Karpas-422 (cell line): ENCODE measurements at places on chromosomes 16 and 17. TPM values are rescaled to one million over a fixed set of nuclear protein-coding genes. Genes with fewer than 3 reads are reported as not detected.

DNA sequence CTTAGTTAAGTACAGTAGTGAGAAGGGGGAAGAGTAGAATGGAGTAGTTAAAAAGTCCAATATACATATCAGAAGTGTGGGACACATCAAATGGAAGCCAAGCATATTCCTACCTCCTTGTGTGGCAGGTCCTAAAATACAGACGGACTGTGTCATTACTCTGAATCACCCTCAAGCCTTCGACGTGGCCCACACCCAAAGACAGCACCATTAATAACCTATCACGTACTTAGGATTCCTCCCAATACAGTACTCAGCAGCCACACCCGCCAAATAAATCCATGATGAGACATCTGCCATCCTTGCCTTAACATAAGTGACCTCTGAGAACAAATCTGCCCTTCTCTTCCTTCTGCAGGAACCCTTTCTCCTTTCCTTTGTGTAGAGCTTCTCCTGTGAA, 38.9 kb downstream of the UBE2G1 start:
- DNase-seq: no peak

GRCh38 chr17:6096201-6097004, 26.2 kb downstream of the WSCD1 start:
- no peak for DNase-seq

GRCh38 chr16:90047714-90048346, 28.6 kb upstream of the DBNDD1 start:
- no peak for DNase-seq

DNA sequence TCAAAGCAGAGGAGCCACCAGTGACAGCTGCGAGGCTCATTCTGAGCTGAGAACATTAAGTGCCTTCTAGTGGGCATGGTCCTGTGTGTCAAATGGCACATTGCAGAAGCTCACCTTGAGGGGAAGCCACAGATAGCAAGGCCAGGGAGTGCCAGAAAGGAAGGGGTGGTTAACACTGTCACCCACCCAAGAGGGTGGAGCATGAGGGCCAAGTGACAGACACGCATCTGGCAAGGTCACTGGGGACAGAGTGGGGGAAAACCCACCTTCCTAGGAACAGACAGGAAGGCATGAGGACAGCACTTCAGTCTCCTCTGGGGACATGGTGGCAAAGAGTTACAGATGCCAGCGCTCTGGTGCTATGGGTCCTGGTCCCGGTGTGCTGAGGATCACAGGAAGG, 22.1 kb downstream of the NUBP1 start:
- no peak for DNase-seq

DNA sequence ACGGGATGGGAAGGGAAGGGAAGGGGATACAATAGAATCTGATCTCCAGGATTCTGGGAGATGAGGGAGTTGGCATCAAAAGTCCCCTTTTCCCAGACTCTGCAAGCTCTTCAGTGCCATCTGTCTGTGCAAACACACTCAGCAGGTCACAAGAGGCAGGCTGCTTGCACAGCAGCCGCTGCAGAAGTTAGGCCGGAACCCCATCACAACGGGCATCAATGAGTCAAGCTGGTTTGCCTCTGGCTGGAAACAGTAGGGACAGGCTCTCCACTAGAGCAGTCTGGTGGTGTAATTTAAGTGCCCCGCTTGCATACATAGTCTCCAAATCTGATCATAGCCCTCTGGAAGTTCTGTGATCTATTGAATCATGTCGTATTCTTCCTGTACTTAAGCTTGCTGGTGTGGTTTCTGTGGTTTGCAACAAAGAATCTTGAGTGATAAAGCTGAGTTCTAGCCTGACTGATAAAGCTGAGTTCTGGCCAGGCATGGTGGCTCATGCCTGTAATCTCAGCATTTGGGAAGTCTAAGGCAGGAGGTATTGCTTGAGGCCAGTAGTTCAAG, 33.7 kb upstream of the KDM8 start:
- no peak for DNase-seq

Gene HAS3
- total RNA-seq: 1.9 TPM in 2 replicates

- DNase-seq: no peak
Measured at GRCh38 chr17:39057701-39058206, 90.6 kb upstream of the FBXO47 start.

Gene PRR11
- 11.6 and 15.2 TPM in 2 replicates for total RNA-seq
